Foreskin fibroblast (primary cell): ENCODE measurements at places on chromosomes 2 and 18.
A peak's percentile ranks its signal among the peaks of the same experiment; 100 is the strongest.

GRCh38 chr2:170598067-170598395, 117.1 kb upstream of the SP5 start:
- DNase-seq = peak; percentile 3

DNA sequence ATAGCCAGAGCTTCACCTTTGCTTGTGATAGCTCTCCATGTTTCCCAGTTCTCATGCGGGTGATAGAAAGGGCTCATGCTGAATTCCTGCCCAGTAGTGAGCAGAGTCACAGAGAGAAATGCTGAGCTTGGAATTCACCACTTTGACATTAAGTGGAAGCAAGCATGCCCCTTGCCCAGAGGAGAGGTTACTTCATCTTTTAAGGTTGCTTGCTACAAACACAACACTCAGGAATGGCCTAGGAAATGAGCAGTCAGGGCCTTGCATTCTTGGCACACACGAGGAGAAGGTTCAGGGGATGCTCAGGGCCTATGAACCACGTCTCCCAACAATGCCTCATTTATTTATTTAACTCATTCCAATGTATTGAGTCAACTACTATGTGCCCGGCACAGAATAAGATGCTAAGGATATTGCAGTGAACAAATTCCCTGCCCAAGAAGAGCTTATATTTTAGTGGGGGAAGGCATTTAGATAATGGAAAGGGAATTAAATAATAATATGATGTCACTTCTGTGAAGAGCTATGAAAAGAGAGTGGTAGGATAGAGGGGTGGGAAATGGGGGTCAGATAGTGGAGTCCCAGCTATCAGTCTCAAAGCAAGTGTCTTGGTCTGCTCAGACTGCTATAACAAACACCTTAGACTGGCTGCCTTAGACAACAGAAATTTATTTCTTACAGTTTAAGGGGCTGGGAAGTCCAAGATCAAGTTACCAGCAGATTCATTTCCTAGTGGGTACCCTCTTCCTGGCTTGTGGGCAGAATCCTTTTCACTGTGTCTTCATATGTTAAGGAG, 42.1 kb downstream of the DDX18 start:
- DNase-seq = peak; percentile 96

DNA sequence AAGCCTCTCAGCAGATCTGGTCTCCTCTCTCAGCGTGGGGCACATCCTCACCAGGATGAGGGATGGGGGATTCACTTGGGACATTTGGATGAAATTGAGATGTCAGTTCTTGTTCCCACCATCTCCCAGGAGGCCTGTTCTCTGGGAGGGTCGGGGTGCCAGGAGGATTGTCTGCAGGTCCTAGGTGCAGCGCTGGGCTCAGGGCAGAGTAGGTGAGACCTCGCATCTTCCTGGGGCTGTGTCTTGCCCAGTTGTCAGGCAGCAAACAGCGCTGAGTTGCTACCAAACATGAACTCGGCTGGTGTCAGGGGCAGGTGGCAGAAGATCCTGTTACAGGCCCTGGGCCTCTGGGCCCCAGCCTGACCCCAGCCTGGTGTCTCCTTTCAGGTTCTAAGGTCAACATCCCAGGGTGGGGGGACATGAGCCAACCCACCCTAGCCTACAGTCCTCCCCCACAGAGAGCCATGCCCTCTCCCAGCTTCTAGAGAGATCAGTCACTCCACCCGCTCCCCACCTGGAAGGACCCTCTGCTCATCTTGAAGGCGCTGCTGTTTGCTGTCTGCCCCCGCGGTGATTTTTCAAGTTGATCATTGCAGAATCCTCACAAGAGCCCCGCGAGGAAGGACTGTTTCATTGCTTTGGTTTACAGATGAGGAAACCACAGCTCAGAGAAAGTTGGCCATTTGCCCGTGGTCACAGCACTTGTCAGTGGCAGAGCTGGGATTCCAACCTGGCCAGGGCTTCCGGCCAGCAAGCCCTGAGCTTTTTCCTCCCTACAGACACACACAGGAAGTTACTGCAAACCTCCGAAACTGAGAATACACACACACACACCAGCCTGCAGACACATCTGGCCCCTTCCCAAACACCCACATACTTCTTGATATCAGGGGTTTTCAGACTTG, 83.9 kb downstream of the STPG4 start:
- DNase-seq = peak; percentile 84

GRCh38 chr2:211347328-211347727, 790.9 kb downstream of the CPS1 start:
- no peak for DNase-seq

GRCh38 chr2:150135223-150135883, 352.1 kb downstream of the RND3 start:
- no peak for DNase-seq

DNA sequence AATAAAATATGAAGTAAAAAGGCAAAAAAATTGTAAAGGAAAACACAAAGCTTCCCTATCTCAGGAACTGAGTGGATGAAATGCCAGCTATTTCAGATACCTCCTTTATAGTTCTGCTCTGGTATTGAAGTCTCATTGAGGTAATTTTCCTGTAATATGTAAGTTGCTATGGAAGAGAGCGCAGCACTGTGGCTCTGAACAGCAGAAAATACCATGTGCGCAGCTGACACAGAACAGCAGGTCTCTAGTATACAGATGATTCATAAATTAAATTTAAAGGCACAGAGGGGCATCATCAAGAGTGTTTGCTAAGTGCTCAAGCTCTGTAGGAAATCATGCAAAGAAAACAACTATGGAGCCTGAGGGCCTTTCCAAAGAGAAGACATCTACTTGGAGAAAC, 315.3 kb upstream of the CDH7 start:
- DNase-seq = no peak

DNA sequence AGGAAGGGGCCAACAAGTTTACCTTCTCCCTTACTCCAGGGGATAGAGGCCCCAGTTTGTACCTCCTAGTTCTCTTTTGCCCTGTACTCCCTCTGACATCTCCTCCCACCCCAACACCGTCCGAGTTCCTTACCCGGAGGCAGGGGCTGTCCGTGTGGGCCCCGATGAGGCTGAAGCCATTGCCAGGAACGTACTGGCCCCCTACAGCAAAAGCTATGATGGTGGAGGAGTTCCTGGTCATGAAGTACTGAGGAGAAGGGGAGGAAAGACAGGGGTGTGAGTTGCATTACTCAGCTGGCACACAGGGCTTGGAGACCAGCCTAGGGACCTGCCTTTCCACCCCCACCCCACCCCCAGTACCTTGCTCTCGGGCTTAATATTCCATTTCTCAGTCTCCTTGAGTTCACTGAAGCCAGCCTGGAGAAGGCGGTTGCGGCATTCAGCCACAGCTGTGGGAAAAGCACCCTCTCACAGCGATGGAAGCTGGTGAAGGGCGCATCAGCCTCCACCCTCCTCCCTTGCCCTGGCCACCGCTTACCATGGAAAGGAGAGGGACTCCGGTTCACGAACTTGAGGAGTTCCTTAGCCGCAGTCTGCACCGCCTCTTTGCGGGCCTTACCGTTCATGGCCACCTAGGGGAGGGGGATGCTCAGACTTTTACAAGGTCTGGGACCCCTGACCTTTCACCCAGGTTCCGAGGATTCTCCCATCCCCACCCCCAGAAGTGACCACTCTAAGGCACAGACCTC, 1.0 kb downstream of the DNPEP start:
- DNase-seq = no peak

DNA sequence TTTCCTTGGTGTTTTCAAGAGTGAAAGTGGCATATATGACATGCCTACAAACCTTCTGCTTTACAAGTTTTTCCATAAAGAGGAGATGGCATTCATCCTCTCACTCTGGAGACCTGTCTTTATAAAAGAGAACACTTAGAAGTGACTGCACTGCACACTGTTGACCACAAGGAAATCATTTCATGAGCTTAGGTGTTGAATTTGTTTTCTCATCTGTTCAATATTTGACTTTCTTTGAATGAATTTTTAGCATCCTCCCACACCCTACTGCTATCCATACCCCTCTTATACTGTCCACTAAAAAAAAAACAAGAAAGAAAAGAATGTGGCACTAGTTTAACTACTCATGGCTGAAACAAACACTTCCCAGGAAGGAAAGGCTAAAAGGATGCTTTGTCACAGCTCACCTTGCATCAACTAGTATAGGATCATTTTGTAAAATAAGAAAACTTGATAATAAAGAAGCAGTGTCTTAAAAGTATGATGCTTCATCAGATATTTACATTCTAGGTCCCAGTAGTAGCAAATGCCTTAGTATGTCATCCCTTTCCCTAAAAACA, 83.0 kb downstream of the ACVR1 start:
- no peak for DNase-seq

- DNase-seq = peak; percentile 64
These were observed 118.7 kb upstream of the MSTN start for GRCh38 chr2:190181123-190181669.

DNA sequence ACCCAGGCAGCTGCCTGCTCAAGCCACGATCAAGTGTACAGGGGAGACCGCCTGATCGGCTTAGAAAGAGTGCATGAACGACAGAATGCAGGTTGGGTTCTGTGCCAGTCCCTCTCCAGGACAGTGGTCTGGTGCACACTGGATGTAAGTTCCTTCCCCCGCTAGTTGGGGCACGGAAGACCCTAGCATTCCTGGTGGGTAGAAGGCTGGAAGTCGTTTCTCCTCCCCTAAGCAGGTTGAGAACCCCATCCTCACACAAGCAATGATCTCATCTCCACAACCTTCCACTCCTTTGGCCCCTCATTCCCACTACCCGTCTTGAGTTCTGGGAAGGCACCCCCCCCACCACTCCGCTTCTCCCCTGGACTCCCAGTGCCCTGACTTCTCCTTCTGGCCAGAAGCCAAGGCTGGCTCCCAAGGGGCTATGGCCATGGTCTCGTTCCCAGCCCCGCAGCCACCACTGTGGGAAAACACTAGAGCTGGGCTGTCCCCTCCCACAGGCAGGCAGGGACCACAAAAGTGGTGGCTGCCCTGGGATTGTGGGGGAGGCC, 1.4 kb upstream of the ANKRD39 start:
- no peak for DNase-seq

DNA sequence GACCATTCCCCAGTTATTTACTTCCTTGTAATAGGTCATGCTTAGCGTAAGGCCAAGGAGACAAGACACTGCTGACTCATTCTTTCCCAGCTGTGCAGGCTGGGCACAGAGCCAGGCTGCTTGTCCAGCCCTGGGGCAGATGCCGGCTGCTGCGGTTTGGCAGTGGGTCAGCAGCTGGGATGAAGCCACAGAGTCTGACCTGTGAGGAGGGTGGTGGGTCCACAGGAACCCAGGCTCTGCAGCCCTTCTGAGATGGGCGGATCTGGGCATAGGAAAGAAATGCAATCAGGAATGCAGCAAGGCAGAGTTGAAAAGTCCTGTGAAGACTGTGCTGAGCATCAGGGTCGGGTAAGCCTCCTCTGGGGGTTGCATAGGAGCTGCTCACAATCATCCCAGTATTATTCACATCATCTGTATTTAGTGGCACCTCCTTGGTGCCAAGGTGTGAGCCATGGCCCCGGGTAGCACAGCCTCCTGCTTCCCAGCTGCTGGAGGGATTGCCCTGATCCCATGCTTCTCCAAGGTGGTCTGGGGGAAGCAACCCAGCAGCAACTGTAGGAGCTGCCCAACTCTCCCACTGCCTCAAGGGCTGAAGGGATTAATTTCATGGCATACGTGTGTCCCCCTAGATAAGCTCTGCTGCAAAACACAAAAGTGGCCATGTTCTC, 139.0 kb downstream of the DDX1 start:
- DNase-seq = peak; percentile 92

DNA sequence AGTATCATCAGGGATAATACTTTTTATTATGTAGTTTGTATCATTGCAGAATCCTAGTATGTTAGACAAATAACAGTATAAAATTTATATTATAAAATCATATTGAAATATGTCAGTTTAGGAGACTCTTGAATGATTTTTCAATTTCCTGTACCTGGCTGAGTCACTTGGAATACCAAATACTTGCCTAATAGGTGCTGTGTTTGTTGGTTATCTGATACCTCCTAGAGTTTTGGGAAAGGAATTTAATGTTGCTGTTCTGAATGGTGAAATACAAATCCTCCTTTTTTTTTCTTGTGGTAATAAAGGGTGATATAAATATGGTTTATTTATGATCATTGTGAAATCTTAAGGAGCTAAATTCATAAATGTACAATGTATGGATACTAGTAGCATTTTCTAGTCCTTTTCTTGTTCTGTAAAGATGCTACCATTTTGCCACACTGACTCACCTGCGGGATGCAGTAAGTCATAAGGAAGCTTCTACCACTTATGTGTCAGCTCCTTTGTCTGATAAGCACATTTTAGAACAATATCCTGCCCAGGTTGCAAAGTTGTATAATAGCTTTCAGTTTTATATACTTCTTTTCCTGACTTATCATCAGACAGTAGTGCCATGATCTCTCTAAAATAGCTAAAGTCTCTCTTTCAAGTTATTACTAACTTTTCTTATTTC, 465.5 kb downstream of the XIRP2 start:
- no peak for DNase-seq
